ENCODE measurements at places on chromosomes 13 and 19.

GRCh38 chr19:53212703-53213320, 19.7 kb upstream of the ZNF665 start:
- no peak for DNase-seq

- DNase-seq: no peak
Measured at GRCh38 chr13:110368408-110368807, 61.3 kb downstream of the COL4A2 start.

GRCh38 chr13:98511435-98511834, 65.5 kb downstream of the STK24 start:
- DNase-seq: no peak

- no peak for DNase-seq
Measured at GRCh38 chr13:45817833-45818232, 33.7 kb downstream of the SIAH3 start.

- DNase-seq: no peak
Measured at GRCh38 chr19:44552324-44552723, 22.8 kb upstream of the CEACAM20 start.

- DNase-seq: no peak
Measured at GRCh38 chr13:98813993-98814392, 61.5 kb upstream of the SLC15A1 start.

GRCh38 chr19:3459965-3460582, 20.3 kb downstream of the SMIM24 start:
- no peak for DNase-seq

GRCh38 chr13:37905736-37906135, 36.2 kb upstream of the TRPC4 start:
- no peak for DNase-seq

GRCh38 chr13:52968074-52968700, 60.4 kb upstream of the OLFM4 start:
- peak; percentile 71 for DNase-seq

DNA sequence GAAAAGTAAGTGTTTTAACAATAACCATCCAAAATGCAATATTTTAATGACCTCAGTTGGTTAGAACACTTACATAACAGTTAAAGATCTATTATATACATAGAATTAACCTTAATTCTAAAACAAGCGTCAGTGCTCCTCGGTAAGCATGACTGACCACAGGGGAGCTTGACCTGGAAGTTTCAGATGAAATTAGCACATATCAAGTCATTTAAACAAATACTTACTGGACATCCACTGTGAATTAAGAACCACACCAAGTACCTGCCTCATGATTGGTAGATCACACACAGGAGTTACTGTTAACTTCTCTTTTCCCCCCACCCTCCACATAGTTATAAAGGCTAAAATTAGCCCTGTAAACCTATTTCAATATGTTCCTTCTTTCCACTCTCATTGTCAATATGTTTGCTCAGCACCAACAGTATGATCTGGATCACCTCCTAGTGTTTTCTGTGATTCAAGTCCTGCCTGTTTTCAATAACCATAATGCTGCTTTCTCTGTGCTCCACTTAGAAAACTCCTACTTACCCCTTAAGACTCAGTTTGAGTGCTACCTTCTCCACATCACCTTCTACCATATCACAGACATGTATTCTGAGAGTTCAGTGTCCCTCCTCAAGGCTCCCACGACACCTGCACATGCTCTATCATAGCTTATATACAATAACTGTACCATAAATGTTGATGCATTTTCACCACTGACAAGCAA, 209.0 kb downstream of the VWA8 start:
- DNase-seq: no peak

GRCh38 chr19:56577719-56578602, 10.7 kb downstream of the ZNF470 start:
- no peak for DNase-seq

GRCh38 chr19:2732157-2732725, 7.6 kb downstream of the SLC39A3 start:
- no peak for DNase-seq

DNA sequence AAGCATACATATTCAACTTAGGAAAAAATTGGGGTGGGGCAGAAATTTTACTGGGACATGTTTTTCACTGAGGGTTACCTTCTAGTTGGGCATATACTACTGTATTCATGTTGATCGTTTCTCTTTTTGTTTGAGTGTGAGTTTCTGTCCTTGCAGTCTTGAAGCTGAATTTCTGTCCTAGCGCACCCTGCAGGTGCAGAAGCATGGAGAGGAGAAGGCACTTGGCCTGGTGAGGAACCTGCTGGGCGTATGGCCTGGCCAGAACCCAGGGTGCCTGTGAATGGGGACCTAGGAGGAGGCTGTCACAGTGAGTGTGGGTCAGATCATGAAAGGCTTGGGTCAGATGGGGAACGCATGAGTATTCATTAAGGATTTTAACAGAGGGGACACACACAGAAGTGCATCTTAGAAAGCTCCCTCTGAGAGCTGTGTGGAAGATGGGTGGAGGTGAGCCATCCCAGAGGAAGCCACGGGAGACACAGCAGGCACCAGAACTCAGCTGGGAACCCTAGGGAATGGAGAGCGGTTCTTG, 36.8 kb downstream of the SERP2 start:
- DNase-seq: no peak

- DNase-seq: no peak
Measured at GRCh38 chr19:47561440-47562057, 11.4 kb downstream of the ZNF541 start.

GRCh38 chr19:17415121-17415520, 4.7 kb upstream of the MVB12A start:
- DNase-seq: no peak

DNA sequence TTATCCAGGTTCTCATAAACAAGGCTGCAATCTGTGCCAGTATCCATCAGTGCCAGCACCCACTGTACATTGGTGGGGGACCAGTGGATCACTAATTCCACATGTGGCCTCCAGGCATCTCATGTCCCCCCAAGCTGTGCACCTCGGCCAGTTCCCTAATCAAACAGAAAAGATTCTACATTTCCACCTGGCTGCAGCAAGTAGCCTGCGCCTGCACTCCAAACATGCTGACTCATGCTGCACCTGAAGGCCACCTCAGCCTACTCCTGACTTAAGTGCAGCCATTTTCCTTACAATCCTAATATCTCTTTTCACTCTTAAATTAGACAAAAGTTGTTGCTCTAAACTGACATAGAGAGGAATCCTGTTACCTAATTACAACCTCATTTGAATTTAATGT, 729.4 kb upstream of the MIR17HG start:
- DNase-seq: no peak

- peak; percentile 32 for DNase-seq
Measured at GRCh38 chr13:106083620-106084350, 451.7 kb downstream of the EFNB2 start.

- DNase-seq: no peak
Measured at GRCh38 chr13:87674247-87674738, 3.1 kb downstream of the SLITRK5 start.

- DNase-seq: no peak
Measured at GRCh38 chr13:28147495-28147894, 9.2 kb downstream of the PAN3 start.

GRCh38 chr19:50823389-50824042, at the start of gene KLK1:
TSS of gene KLK1 (minus strand) at chr19:50823787. CDS start at chr19:50823748, 39 bp downstream.
- no peak for DNase-seq

- DNase-seq: no peak
Measured at GRCh38 chr13:82136880-82137279, 1745.4 kb downstream of the SLITRK1 start.

DNA sequence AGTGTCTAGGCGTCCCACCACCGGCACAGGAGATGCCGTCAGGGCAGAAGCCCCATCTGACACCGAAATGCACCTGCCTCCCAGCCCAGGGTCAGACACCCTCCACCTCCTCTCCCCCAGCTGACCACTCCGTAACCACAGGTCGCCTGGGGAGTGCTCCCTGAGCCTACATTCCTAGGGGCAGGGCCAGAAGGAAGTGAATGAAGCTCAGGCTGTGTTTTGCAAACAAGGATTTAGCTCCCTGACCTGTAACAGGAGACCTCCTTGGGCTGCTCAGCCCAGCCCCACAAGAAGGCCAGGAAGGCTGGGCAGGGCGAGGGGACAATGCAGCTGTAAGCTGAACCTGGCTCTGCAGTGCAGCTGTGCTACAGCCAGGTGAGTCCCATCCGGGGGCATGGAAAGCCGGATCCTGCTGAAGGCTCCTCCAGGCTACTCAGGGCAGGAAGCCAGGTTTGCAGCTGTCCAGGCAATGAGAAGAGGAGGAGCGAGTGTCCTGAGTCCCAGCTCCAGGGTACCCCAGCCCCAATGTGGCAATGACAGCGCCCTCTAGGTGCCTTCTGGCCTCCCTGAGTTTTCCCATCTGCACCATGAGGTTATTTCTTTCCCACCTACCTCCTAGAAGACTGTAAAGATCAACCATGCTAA, 42.1 kb downstream of the RHPN2 start:
- DNase-seq: no peak

- DNase-seq: no peak
Measured at GRCh38 chr13:70128098-70128497, 19.8 kb upstream of the KLHL1 start.

DNA sequence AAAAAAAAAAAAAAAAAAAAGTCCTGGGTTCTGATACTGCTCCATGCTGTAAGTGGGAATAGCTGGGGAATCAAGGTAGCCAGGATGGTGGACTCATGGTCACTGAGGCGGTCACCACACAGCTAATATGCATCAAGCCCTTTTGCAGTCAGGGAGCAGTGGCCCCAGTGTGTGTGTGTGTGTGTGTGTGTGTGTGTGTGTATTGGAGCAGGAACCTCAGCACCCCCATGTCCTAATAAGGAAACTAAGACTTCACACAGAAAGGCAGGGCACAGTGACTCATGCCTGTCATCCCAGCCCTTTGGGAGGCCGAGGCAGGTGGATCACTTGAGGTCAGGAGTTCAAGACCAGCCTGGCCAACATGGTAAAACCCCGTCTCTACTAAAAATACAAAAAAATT, 12.0 kb downstream of the B3GNT3 start:
- no peak for DNase-seq

DNA sequence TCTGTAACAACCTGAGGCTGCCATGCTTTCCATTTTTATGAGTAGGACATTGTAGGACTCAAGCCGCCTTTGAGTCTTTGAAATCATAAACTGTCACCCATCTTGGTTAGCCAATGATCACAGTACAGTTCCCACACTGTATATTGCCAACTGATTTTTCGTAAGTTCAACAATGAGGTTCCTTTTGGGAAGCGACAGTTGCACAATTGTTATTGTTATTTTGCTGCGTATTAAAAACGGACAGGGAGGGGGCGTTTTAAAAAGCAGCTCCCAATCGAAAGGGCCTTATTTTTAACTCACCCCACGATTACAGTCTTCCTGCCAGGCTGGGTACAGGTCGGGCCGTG, 601 bp downstream of the SLC46A3 start:
- no peak for DNase-seq

DNA sequence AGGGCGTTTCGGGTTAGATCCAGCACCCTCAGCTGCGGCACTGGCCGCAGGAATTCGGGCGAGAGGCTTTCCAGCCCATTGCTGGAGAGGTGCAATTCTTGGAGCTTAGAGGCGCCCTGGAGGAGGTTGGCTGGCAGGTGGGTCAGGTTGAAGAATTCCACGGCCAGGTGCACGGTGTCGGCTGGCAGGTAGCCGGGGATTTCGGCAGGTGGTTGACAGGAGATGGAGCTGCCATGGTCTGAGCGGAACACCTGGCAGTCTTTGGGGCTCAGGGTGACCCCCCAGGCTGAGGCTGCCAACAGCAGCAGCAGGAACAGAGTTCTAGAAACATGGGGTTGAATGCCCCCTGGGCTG, 1.3 kb downstream of the LRG1 start:
- DNase-seq: no peak

GRCh38 chr13:91184244-91184926, 163.1 kb upstream of the MIR17HG start:
- no peak for DNase-seq

DNA sequence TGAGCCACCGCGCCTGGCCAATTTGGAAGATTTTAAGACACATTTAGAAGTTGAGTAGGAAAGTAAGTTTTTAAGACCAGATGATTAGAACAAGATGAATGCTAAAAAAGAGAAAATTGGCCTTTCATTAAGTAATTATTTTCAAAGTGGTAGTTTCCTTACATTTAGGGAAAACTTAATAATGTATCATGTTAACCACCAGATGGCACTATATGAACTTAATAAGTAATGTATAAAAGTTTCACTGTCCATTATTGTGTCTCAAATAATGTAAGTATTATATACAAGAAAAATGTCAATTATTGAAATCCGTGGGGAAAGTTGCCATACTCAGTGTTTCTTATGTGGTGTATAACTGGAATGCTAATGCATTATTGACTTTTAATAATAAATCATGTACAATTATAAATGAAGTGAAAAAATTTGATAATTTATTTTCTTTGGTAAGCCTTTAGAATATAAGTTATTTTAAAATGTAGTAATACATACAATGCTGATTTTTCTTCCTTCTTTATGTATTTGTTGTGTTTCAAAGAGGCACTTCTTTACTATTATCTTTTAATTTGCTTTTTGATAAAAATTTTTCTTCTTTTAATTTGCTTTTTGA, 29.2 kb downstream of the COG6 start:
- no peak for DNase-seq

- no peak for DNase-seq
Measured at GRCh38 chr19:54560881-54561385, 12.7 kb upstream of the LILRA2 start.

- DNase-seq: no peak
Measured at GRCh38 chr19:38616265-38616664, 1.5 kb downstream of the MAP4K1 start.

DNA sequence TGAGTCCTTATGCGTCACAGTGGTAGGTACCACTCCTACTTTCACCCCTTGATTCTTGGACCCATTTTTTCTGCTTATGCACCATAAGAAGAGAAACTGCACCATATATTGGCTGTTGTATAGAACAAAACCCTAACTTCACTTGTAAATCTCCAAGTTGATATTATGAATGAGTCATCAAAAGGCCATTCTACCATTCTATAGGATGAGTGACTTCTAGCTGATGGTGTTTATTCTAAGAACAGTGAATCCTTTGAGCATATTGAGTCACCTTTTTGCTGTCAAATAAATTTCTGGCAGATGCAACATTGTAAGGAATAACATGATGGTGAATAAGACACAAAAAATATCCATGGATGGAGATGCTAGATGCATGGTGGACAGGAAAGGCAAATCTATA, 57.7 kb downstream of the POLR1D start:
- DNase-seq: no peak

DNA sequence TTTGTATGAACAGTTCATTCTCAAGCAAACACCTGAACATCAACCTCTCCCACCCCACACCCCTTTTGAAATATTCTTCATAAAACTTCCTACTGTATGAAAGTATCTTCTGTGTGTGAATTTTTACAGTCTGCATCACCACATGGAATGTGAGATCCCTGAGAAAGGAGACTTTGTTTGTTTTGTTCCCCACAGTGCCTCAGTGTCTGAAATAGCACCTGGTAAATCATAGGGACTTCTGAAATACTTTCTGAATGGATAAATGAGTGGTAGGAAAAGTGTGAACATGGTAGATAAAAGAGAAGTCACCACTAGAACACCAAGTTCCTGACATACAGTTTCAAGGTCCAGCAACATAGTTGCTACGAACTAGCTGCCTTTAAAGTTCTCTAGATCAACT, 1071.2 kb downstream of the EFNB2 start:
- DNase-seq: no peak

Measured in dorsolateral prefrontal cortex (tissue), 122 donors.